ENCODE measurements at places on chromosomes 11 and 22.

- DNase-seq: no peak
Observed at GRCh38 chr22:28810821-28811491, 10.6 kb upstream of the XBP1 start.

DNA sequence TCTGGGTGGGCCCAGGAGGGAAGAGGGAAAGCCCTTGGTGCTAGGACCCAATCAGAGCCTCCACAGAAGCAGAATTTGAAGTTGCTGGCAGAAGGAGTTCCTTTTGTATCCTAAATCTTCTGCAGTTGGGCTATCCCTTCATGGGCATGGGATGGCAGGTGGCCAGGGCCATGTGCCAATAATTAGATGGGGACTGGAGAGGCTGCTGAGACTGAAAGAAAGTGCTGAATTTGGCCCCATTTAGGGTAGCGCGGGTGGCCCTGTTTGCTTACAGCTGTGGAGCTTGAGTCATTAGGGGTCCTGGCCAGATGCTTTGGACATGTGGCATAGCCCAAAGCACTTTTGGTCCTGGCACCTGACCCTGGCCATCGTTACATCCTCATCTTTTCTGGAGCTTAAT lies 27.1 kb downstream of the PARVA start:
- no peak for DNase-seq

- DNase-seq: no peak
Observed at GRCh38 chr11:8095371-8095770, 14.4 kb downstream of the TUB start.

DNA sequence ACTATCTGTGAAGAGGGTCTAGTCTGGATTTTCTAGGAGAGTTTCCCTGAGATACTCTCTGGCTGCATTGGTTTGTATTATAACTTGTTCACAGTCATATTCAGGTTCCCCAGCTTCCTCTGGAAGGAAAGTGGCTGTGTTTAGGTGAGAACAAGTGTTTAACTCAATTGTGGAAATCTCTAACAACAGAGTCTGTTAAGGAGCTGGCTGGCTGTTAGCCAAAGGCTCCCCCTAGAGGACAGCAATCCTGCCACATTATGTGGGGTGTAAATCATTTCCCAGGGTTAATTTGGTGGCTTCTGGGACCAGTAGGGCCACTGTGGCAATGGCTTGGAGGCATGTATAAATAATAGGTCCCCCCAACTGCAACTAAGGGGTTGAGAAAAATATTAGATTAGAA lies 18.4 kb downstream of the MS4A6E start:
- no peak for DNase-seq

DNA sequence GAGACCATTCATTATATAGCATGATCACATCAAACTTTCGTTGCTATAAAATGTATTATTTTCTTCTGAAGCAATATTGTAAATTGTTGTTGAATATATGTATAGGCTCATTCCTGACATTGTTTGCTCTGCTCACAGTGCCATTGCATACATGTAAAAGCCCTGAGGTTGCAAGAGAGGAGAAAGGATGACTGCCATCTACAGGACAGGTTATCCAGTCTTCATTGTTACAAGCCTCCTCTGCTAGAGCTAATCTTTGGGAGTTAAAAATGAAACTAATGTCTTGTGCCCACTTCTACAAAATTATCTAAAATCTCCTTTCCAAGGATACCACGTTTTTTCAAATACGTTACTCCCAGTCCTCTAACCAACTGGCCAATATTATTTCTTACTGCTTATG lies 16.4 kb upstream of the OR5AL1 start:
- no peak for DNase-seq

DNA sequence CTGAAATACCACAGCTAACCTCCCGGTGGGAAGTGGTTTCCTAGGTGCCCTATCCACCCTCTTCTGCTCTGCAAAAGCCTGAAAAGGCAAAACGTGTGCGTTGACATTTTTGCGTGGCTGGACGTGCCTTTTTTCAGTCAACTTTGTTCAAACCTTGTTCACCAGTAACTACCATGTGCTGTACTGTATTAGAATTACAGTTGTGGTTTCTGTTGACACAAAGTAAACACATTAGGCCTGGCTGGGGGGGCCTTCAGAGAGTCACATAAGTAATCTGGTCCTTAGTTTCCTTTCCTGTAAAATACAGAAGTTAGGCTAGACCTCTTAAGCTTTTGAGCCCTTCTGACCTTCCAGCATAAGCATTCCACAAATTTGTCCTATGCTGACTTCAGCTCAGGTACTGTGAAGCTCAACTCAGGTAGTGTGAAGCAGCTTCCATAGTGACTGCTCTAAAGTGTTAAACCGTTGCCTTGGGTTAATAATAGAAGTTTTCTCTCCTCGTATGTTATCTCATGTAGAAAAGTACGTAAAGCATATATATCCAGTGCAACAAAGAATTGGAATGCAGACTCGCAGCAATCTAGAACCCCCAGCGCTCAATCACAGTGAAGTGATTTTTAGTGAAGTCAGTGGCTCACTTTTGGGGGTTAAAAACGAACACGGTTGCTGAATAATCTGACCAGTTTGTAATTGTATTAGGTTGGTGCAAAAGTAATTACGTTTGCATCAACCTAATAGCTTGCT lies 1.8 kb downstream of the EWSR1 start:
- DNase-seq: no peak

- peak; percentile 27 for DNase-seq
Observed at GRCh38 chr11:111512296-111513239, at the start of gene BTG4. Gene BTG4, minus strand, starts transcription at chr11:111512386. Its CDS starts 13,610 bp downstream, at chr11:111498776.

DNA sequence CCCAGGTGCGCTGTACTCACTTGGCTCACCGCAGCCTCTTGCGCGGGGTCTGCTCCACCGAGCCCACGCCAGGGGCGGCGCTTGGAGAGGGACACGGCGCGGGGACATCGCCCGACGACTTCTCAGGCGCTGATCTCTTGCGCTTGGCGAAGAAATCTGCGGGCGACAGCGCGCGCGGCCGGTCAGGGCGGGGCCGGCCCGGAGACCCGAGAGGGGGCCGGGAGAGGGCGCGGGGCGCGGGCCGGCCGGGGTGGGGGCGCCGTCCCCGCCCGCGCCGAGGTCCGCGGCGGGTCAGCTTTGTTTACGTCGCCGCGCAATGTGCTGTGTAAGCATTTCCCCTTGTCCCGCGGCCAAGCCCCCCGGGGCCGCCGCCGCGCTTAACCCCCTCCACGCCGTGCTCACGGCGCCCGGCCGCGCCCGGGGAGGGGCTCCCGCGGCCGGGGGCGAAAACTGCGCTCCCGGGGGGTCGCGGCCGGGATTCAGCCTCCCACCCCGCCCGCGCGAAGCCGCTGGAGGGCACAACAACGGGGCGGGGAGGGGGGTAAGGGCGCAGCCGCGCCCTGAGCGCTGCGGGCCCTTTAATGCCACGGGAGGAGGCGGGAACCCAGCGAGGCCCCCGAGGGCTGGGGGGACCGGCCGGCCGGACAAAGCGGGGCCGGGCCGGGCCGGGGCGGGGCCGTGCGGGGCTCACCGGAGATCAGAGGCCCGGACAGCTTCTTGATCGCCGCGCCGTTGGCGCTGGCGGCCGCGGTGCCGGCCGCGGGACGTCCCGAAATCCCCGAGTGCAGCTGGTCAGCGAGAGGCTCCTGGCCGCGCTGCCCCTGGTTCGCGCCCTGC lies 1.4 kb downstream of the CDKN1C start:
- no peak for DNase-seq

- no peak for DNase-seq
Observed at GRCh38 chr11:101825531-101825930, 89.3 kb upstream of the CEP126 start.

GRCh38 chr22:40463683-40464082 lies 93.3 kb downstream of the SGSM3 start:
- DNase-seq: no peak

GRCh38 chr11:116697011-116697410 lies 75.8 kb downstream of the BUD13 start:
- DNase-seq: no peak

GRCh38 chr11:134730101-134730500 lies 318.1 kb upstream of the B3GAT1 start:
- DNase-seq: no peak

DNA sequence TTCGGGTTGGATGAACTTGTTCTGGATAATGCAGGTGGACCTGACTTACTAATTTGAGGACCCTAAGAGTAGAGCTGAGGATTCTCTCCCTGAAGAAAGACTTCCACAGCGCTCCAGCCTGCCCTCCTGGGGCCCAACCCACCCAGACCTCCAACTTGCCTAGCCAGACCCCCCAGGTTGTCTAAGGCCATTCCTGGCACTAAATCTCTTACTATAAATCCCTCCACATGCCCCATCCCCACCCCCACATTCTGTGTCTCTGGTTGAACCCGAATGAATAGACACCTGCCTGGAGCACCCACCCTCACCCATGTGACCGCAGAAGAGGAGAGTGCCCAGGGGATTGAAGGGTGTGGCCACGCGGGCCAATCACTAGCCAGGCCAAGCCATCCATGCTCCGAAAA lies 1480.0 kb downstream of the TBC1D22A start:
- no peak for DNase-seq

DNA sequence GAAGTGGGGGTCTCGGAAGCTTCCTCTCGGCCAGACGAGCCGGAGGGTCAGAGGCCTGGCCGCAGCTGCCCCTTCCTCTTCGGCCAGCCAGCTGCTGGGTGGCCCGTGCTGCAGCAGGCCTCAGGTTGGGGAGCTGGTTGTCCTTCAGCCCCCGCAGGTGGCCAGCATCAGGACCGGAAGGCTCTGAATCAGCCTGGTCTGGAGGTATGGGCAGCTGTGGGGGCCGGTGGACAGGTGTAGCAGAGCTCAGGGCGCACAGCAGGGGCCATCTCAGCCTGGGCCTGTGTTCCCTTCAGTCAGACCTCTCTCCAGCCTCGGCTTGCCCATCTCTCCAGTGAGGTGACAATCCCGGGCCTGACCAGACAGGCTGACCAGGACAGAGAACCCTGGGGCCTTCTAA lies 13.9 kb upstream of the TBX1 start:
- DNase-seq: no peak

DNA sequence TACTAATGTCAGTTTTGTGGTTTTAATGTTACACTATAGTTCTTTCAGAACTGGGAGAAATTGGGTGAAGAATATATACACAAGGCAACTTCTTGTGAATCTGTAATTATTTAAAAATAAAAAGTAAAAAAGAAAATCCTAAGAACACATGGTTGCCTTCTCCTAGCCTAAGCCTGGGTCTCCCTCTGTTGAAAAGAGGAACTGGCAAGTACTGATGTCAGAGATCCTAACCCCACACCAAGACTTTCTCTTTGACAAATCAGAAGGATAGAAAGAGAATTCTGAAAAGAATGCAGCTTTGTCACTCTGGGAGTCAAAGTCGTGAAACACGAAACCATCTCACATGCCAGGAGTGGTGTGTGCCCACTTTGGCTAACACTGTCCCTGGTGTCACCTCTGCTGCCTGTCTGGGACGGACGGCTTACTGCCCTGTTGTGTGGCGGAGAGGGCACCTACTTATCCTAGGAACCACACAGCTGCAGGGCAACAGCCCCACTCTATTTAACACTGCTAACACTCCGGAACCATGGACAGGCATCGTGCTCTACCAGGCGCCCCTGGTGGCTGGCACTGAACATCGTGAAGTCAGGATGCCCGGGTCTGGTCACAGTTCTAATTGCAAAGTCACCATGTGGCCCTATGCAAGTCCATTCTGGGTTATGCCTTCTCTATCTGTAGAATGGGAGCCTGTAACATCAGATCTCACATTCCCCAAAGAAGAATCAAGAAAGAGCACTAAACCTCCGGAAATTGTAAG lies 108.7 kb upstream of the CD82 start:
- DNase-seq: no peak

DNA sequence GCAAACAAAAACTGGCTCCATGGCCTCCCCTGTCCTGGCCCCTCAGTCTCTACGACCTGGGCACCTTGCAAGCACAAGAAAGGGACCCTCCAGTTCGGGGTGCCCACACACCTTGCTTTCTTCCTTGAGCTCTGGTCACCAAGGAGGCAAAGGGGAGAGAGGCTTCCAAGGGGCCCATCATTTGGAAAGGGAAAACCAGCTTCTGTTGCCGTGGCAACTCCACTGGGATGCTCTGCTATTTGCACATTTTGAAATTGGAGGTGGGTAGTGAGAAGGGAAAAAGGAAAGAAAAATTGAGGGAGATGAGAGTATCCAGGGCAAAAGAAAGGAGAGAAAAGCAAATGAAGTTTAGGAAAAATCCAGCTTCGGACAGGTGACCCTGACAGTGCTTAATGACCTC lies 388.4 kb downstream of the SHANK2 start:
- no peak for DNase-seq

DNA sequence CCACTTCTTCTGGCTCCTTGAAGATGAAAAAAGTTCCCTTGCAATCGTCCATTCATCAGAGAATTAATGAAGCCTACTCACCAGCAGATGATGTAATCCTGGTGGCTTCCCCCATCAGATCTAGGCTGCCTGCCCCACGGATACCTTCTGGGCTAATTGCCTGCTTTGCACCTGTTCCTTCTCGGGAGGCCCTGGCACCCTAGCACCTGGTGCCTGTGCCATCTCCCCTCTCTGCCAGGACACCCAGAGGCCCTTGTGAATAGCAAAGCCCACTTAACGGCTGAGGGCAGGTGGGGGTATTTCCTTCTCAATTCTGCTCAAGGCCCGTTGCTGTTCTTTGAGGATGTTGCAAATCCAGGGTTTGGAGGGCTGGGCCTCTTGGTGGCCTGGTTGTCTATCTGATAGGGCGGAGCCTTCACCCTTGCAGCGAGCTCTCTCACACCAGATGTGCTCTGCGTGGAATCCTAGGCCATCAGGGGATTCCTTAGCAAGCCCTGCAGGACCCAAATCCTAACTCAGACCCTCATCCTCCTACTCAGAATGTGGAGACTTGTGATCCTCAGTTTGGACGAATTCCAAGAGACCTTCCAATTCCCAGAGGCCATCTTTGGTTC lies at the start of gene LMO2:
Gene LMO2 (minus strand): TSS at position 363 of the 614 bp plus-strand sequence. CDS start 22,360 bp downstream, outside the sequence.
- DNase-seq: no peak

GRCh38 chr11:8068605-8069221 lies 12.3 kb upstream of the TUB start:
- peak; percentile 89 for DNase-seq

GRCh38 chr11:115391160-115391559 lies 113.1 kb downstream of the CADM1 start:
- DNase-seq: no peak

DNA sequence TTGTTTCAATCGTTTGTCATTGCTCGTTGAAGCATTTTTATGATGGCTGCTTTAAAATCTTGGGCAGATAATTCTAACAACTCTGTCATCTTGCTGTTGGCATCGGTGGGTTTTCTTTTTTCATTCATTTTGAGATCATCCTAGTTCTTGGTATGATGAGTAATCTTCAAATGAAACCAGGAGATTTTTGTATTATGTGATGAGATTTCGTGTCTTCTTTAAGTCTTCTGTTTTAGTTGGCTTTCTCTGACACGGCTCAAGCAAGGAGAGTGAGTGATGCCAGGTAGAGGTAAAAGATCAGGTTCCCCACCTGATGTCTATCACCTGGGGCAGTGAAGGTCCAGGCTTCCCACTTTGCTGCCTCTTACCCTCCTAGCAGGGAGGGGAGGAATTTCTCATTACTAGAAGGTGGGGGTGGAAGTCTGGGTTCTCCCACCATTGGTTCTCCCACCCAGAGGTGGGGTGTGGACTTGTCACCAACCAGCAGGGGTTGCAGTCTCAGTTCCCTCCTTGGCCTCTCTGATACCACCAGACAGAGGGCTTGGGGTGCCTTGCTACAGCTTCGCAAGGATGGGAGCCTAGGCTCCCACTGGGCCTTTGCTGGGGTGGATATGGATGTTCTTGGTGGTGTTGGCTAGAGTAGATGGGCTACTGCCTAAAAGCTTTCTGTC lies 12.9 kb downstream of the CDC45 start:
- DNase-seq: no peak
